ENCODE measurements at places on chromosomes 16 and 17. TPM values are rescaled to one million over a fixed set of nuclear protein-coding genes. Genes with fewer than 3 reads are reported as not detected.

DNA sequence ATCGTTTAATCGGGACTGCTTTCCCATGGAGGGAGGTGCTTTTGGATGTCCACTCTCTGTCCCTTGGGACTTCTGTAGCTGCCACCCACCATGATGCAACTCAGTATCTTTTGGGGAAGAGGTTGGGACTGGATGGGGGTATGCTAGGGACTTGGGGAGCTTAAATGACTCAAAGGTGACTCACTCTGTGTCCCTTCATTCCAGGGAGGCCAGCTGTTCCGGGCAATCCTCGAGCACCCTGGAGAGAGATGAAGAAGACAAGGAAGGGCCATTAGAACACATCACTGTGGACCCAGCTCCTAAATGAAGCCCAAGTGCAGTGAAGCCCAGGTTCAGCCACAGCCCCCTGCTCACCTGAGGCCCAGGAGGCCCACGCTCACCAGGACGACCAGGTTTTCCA lies 4.6 kb downstream of the COL1A1 start:
- peak overlapping the region; percentile 91 for H3K27ac ChIP-seq
- H3K27me3 ChIP-seq = peaks cover 18% of the 10 kb centered on the region
- DNase-seq = no peak
- peaks cover 79% of the 10 kb centered on the region for H3K4me1 ChIP-seq
- H3K4me3 ChIP-seq = peak overlapping the region; percentile 91
- peaks cover 74% of the 10 kb centered on the region for H3K36me3 ChIP-seq

- DNase-seq = no peak
- no peak overlapping the region for H3K4me3 ChIP-seq
- peaks cover 15% of the 10 kb centered on the region for H3K4me1 ChIP-seq
- no peaks in the 10 kb centered on the region for H3K36me3 ChIP-seq
Measured at GRCh38 chr17:79620207-79621038, 9.6 kb upstream of the RBFOX3 start.

- H3K27ac ChIP-seq = no peak overlapping the region
- H3K4me1 ChIP-seq = peaks cover 17% of the 10 kb centered on the region
- H3K4me3 ChIP-seq = no peak overlapping the region
- DNase-seq = no peak
- peaks cover 27% of the 10 kb centered on the region for H3K27me3 ChIP-seq
- no peaks in the 10 kb centered on the region for H3K36me3 ChIP-seq
Measured at GRCh38 chr17:29050176-29050575, 7.2 kb downstream of the PIPOX start.

The ZSCAN10 gene
- polyA plus RNA-seq = 0.20 TPM

The CD19 gene
- 0.35 TPM for polyA plus RNA-seq
